Stimulated activated CD8-positive, alpha-beta memory T cell treated with anti-CD3 and anti-CD28 coated beads, Interleukin-4, amount 100 ng/mL, for 24 hours (primary cell): ENCODE measurements at places on chromosomes 3 and 15.

- no peak for DNase-seq
These were observed 149.7 kb upstream of the IL12A start for GRCh38 chr3:159838938-159839337.

- no peak for DNase-seq
These were observed 21.6 kb downstream of the GADL1 start for GRCh38 chr3:30872879-30873278.

GRCh38 chr15:82709081-82709420 lies 624 bp downstream of the AP3B2 start:
- DNase-seq: no peak

GRCh38 chr3:170055209-170055608 lies 17.4 kb downstream of the GPR160 start:
- no peak for DNase-seq

- no peak for DNase-seq
These were observed 68.8 kb downstream of the SCN5A start for GRCh38 chr3:38580450-38581382.

DNA sequence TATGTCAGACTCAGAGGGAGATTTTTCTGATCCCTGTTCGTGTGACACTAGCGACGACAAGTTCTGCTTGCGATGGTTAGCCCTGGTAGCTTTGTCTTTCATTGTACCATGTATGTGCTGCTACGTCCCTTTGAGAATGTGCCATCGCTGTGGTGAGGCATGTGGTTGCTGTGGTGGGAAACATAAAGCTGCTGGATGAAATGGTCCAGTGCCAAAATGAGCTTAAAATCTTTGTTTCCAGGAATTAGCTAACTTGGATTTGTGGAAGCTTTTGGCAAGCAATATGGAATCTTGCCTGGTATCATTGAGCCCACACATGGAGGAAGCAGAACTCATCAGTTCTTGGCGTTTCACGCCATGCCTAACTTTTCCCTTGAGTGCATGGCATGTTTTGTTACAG lies 98.8 kb downstream of the SPRED1 start:
- no peak for DNase-seq

GRCh38 chr3:115708540-115708939 lies 85.2 kb downstream of the GAP43 start:
- DNase-seq: no peak

GRCh38 chr15:61659566-61660190 lies 400.6 kb downstream of the VPS13C start:
- no peak for DNase-seq

DNA sequence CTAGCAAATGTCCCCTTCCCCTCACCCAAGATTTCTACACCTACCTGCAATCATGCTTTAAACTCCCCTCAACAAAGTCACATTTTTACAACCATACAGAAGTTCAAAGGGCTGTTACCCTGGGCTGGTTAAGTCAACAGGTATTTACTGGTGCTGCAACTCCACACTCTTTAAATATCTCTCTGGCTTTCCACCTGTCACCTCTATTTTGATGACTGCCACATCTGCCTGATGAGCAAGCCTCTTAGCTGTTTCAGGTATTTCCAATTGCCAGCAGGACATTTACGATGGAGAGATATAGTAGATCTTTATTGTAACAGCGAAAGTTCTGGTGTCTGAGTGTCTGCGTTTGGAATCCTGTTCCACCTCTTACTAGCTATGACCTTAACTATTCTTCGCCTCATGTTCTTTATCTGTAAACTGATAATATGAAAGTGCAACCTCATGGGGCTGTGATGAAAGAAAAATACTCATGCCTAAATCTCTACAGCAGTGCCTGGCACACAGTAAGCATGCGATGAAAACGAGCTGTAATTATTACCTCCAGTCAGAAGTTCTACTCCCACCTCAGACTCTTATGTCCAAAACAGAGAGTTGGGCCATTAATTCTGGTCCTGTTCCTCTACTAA lies 44.2 kb upstream of the TPM1 start:
- DNase-seq: no peak

- no peak for DNase-seq
These were observed 63.1 kb downstream of the NTRK3 start for GRCh38 chr15:88193415-88193814.

GRCh38 chr3:20343790-20344189 lies 157.8 kb upstream of the SGO1 start:
- no peak for DNase-seq

DNA sequence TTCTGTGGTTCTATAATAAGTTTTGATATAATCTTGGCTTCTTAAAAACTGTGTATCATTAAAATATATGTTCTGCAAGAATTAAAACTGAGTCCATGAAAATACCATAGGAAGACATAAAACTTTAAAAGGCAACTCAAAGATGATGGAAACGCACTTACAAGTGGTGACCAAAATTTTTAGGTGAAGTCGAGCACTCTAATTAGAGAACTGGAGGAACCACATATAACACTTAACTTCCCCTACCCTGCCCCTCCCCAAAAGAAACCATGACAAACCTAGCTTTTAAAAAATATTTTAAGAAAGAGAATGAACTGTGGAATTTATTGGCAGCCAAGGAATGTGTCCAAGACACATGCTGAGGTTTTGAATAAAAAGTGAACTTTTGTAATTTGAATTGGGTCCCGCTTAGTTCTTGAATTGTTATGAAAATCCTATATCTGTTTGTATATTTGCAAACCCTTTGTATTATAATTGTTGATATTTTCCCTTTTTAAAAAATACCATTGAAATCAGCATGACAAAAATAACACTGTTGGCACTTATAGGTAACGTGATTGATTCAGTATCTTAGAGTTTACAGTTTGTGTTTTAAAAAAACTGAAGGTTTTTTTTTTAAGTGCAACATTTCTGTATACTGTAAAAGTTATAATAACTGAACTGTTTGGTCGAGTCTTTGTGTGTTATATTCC lies 7.7 kb downstream of the NR2F2 start:
- DNase-seq: no peak

DNA sequence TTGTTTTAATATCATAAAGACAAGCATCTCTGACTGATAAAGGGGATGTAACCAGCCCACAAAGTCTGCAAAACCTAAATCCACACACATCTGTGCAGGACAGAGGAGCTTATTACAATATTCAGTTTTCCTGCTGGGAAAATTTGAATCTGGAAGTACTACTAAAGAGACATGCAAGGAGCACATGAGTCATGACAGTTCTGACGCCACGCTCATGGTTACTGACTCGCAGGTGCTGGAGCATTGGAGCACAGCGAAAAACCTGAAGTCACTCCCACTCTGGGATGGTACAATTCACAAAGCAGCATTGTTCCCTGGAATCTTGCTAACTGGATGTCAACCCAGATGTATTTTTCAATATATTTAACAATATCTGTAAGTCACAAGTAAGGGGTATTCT lies 7.6 kb upstream of the ISL2 start:
- DNase-seq: no peak

DNA sequence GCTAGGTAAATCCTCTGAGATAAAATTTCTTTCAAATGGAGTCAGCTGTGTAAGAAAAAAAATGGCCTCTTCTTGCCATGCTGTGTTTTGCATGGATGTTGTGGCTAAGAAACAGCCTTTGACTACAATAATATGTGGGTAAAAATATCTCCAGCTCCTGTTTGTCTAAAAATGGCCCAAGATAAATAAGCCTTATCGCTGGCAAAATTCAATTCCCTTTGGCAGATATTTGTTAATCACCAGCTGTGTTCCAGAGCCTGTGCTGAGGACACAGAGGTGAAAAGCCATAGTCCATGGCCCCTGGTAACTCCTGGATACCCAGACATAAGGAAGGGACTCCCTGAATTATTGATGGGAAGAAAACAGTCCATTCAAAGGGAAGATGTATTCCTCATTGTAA lies 15.3 kb upstream of the RAMAC start:
- DNase-seq: no peak

GRCh38 chr15:70132139-70132538 lies 34.4 kb upstream of the TLE3 start:
- no peak for DNase-seq

DNA sequence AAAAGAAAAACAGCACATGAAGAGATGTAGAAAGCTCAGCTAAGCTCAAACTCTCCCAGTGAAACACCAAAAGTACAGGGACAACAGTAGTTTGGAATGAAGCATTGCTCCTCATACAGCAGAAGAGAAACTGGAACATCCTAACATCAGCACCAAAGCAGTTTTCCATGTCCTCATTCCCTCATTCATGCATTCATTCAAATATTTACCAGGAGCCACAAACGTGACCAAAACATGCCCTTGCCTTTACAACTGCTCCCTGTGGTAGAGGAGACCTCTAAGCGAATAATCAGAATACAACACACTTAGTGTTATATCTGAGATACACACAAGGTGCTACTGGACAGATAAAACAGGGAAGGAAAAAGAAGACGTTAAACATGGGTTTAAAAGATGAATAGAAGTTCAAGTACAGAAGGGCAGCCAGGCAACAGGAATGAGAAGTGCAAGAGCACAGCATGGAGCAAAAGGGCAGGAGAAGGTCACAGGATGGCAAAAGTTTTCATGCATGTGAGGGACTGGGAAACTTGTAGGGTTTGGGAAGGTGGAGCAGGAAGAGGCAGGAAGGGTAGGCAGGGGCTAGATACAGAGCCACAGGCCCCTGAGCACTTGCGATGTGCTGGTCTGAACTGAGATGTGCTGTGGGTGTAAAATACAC lies 58.5 kb upstream of the LMCD1 start:
- DNase-seq: no peak

- DNase-seq: no peak
These were observed 332.9 kb downstream of the ROBO2 start for GRCh38 chr3:77372634-77373346.

GRCh38 chr3:126352476-126353454 lies 4.4 kb downstream of the KLF15 start:
- DNase-seq: no peak

DNA sequence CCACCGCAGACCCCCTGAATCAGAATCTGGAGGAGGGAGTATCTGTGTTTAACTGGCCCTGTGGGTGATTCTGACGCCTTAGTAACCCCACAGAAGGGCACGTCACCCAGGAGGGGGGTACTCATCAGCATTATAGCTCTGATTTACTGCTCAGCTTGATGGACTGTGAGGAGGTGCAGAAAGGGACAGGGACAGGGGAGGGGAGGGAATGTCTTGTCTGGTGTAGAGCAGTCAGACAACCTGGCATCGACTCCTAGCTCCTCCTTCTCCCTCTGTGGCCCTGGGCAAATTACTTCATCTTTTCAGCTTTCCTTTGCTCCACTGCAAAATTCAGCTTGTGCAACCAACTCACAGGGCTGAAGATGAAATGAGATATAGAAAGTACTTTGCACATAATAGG lies 42.3 kb upstream of the GLCE start:
- DNase-seq: no peak
